ENCODE measurements at places on chromosomes 2 and 18. TPM values are rescaled to one million over a fixed set of nuclear protein-coding genes. Genes with fewer than 3 reads are reported as not detected.

Gene ASAP2
- not detected for polyA plus RNA-seq

Gene ARMC9
- polyA plus RNA-seq: not detected

Gene M1AP
- polyA plus RNA-seq: not detected

Gene LGALSL
- polyA plus RNA-seq: not detected

Gene BCS1L
- 23.7 TPM for polyA plus RNA-seq

Gene CROCC2
- not detected for polyA plus RNA-seq

Gene G6PC2
- not detected for polyA plus RNA-seq

Gene FRZB
- not detected for polyA plus RNA-seq

Gene ADD2
- polyA plus RNA-seq: 4.1 TPM

Gene EMILIN1
- polyA plus RNA-seq: 0.64 TPM

Gene MLPH
- polyA plus RNA-seq: not detected

Gene TUBA4B
- not detected for polyA plus RNA-seq

Gene ANKRD36C
- polyA plus RNA-seq: 30.1 TPM

Gene SCG2
- not detected for polyA plus RNA-seq

Gene MC2R
- not detected for polyA plus RNA-seq

Gene DNAJC5G
- polyA plus RNA-seq: not detected

Gene SERPINB8
- polyA plus RNA-seq: 27.6 TPM

Data from naive B cell (primary cell).